Astrocyte of the cerebellum (primary cell): ENCODE measurements at places on chromosomes 1 and 21.

DNA sequence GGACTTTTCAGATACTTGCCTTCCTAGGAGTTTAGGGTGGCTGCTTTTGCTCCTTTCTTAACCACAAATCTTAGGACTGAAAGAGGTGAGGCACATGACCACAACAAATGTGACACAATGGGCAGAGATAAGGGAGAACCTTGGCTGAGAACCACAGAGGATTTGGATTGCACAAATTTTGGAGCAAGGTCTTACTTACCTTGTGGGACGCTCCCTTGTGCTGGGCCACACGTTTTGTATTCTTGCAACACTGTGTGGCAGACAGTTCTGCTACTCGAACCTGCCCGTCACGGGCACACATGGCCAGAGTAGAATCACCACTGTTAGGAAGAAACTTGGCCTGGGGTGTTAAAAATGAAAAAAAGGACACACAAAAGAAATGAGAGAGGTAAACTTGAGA, 23.9 kb downstream of the DCAF8 start:
- DNase-seq: no peak

DNA sequence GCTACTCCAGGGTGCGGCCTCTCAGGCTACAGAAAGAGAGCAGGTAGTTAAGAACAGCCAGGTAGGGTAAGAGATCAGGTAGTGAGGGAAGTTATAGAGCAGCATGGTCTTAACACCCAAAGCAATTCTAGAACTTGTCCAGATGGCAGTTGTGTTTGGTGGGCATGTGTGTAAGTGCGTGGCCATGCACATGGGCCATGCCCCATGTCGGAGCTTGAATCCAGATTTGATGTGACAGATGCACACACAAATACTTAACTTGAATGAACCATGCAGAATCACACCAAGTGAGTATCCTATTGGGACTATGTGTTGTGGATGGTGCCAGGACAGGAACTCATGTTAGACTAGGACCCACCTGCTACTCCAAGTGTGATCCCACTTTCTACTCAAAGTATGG, 145.7 kb upstream of the HMGB4 start:
- DNase-seq: no peak

- no peak for DNase-seq
Measured at GRCh38 chr1:53944469-53945182, 873 bp downstream of the IFT25 start.

- no peak for DNase-seq
Measured at GRCh38 chr1:224640018-224640417, 23.9 kb downstream of the CNIH3 start.

DNA sequence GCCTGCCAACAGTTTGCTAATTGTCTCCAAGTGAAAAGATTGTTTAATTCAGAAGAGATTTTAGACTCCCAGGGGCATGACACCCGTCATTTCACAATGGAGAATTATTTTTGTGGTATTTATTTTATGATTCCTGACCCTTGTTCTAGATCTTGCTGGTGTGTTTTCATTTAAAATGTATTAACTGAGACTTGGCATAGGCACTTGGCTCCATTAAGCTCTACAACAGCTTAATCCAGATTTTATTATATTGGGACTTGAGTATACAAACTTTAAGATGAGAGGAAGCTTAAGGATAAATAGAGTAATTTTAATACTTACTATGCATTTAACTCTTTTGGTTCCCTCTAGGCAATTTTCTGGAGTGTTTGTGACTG, 101.3 kb upstream of the KCNE2 start:
- no peak for DNase-seq

DNA sequence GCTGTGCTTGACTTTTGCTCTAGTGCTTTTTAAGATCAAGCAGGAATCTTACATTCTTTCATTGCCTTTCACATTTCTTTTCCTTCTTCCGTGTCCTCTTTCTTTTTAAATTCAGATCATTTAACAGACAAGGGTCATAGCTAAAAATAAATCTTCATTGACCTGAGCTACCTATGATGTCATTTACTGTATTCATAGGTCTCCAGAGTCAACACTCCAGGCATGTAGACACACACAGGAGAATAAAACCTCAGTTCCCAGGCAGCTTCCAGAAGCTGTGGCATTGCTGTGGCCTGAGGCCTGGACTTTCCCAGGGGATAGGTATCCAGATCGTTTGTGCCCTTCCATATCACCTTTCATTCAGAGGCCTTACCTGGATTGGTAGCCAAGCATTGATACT, 38.5 kb upstream of the ENAH start:
- peak; percentile 78 for DNase-seq

- no peak for DNase-seq
Measured at GRCh38 chr21:17699524-17700189, 87.0 kb upstream of the BTG3 start.

DNA sequence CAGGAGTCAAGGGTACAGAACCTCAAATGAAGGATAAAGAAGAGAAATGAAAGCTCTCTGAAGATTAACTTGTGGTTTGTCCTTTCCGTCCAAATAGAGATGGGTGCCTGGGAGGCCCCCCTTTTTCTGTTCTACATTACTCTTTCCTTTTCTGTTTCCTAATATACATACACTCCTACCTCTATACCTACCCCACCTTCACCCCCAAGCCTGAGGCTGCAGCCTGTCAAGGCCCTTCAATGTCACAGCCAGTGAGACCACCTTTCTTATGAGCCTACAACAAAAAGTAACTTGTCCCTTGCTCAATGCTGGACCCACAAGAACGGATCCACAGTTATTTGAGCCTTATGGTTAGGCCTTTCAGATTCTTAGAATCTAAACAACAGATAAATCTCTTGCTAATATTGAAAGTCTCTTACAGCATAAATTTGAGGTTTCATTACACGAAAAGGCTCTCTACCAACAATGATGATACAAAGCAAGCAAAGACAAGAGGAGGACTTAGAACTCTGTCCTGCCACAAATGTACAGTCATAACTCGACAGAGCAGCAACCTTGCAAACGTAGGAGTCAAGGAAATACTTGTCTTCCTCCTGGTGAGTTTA, 4.1 kb upstream of the TRAF3IP3 start:
- no peak for DNase-seq

GRCh38 chr1:76782809-76783208, 84.5 kb upstream of the ST6GALNAC5 start:
- DNase-seq: no peak

- no peak for DNase-seq
Measured at GRCh38 chr21:33802481-33802880, 113.1 kb downstream of the ATP5PO start.

DNA sequence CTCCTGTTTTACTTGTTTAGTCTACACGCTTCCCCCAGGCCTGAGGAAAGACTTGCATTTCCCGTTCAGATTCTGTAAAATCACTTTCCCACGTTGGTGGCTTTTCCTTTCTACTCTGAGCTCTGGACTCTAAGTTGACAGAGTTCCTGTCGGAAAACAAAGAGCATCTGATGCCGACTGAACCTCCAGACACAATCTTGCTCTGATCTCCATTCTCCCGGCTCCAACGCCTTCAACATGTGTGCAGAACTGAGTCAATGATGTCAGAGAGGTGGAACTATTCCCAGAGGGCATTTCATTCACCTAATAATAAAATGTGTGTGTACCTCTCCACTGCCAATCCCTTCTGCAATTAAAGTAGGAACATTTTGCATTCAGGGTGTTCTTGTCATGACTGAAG, 147.7 kb downstream of the MIS18A start:
- no peak for DNase-seq

- no peak for DNase-seq
Measured at GRCh38 chr1:96387785-96388184, 333.8 kb upstream of the PTBP2 start.

GRCh38 chr1:32623775-32624174, 26.6 kb downstream of the ZBTB8OS start:
- no peak for DNase-seq

- DNase-seq: no peak
Measured at GRCh38 chr1:195150768-195151167, 1457.5 kb downstream of the KCNT2 start.

- DNase-seq: no peak
Measured at GRCh38 chr1:182329471-182329870, 62.1 kb downstream of the GLUL start.

GRCh38 chr1:56065729-56066128, 513.6 kb downstream of the PLPP3 start:
- no peak for DNase-seq

- DNase-seq: no peak
Measured at GRCh38 chr1:110948038-110948810, 15.5 kb downstream of the LRIF1 start.

DNA sequence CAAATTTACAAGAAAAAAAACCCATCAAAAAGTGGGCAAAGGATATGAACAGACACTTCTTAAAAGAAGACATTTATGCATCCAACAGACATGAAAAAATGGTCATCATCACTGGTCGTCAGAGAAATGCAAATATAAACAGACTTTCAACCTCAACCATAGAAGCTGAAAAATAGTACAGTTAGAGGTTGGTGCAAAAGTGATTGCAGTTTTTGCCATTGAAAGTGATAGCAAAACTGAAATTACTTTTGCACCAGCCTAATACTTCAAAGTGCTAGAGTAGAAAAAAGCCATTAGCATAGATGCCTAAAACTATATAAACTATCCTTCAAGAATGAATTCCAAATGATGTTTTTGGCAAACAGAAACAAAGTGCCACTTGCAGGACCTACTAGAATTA, 365.8 kb upstream of the DPYD start:
- DNase-seq: no peak

GRCh38 chr1:231883382-231883781, 256.8 kb downstream of the DISC1 start:
- DNase-seq: no peak

GRCh38 chr1:10980094-10980577, 32.3 kb upstream of the TARDBP start:
- DNase-seq: peak; percentile 41

- no peak for DNase-seq
Measured at GRCh38 chr1:147618077-147618569, 52.2 kb downstream of the ACP6 start.

DNA sequence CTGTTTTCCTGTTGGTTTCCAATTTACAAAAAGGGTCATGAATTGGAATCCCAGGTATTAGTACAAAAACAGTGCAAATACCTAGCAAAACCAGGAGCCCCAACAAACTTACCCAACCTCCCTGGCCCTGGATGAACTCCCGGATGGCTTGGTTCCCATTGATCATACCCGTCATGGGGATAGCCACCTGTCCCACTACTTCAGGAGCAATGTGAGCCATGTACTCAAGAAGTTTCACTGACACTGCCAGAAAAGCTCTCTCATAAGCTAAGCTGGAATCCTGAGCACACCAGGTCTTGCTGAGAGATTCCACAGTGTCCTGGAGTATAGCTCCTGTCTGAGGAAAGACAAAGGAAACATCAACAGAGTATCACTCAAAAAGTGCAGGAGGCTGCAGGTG, 5.7 kb downstream of the BCL2L15 start:
- DNase-seq: no peak

DNA sequence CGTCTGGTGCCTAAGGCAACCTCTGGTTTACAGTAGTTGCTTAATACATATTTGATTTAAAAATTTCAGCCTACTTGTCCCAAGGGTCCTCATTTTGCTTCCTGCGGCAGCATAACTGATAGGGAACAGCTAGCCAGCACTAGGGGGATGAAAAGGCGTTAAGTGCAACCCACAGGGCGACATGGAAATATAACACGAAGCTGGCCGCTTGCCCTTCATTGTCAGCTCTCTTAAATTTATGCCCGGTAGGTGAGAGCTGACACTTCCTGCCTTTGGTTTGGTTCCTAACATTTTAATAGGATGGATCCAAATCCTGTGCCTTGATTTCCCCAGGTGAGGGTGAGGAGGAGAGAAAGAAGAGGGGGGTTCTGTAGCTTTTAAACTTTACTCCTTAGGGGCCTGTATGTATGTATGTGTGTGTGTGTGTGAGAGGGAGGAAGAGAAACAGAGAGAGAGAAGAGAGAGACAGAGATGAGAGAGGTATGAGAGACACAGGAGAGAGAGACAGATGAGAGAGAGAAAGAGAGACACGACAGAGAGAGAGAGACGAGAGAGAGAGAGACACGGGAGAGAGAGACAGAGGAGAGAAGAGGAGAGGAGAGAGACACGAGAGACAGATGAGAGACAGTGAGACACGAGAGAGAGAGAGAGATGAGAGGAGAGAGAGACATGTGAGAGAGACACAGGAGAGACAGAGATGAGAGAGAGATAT, 938 bp upstream of the ACTN2 start:
- no peak for DNase-seq

DNA sequence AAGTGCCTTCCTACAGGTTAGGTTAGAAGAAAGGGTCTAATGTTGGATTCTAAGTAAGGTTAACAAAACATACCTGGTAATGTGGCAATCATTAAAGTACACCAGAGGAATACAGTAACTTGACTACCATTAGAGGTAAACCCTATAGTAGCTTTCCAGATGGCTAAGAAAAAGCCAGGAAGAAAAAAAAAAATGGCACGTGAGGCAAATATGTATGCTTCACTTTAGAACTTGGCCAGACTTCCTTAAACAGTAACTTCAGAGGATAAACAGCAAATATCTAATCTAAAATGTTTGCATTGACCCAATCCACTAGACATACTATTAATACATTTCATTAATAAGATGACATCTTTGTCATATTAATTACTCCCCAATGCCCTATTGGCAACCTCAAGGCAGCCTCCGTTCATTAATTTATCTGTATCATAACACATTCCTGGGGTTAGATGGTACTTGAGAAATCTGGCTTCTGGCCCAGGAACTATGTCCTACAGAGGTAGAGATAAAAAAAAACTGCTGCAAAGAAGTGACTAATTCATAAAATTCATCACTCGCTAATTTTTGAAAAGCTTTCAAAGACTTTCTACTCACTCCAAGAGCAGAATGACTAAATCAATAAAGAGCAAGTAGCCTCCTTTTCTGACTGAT, 5.8 kb downstream of the DCAF8 start:
- peak; percentile 78 for DNase-seq

DNA sequence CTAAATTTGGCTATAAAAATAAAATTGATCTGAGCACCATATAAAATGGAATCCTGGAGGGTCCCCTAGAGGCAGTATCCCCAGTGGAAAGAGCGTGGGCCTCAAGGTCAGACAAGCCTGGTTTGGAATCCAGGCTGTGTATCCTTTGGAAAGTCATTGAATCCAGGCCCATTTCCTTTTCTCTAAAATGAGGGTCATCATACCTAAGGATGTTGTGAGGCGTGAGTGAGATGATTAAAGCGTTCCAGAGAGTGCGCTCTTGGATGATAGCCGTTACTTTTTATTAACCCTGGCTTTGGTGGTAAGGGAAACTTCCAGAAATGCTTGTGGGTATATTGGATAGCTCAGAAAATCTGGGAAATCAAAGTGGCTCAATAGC, 683 bp upstream of the ZNF436 start:
- no peak for DNase-seq

- no peak for DNase-seq
Measured at GRCh38 chr21:36052860-36053714, 7.2 kb downstream of the SETD4 start.

DNA sequence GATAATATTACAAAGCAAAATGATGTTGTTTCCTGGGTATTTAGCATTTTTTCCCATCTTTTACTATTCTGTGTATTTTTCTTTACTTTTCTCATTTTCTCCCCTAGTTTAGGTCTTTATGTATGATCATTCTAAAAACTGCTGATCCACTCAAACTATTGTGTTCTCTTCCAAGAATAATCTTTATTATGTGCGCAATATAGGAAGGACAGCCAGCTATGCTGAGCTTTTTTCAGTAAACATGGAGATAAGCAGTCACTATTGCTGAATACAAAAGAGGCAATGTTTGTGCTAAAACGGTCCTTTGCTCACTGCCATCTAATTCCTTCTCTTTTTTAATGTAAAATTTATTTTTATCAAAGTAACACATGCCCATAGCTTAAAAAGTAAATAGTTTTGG, 6.7 kb upstream of the PTBP2 start:
- no peak for DNase-seq

- DNase-seq: no peak
Measured at GRCh38 chr1:238701024-238701423, 685.3 kb upstream of the CHRM3 start.
